Brain (organoid and tissue), 16 donors: ENCODE measurements at places on chromosomes 2 and 18. TPM values are rescaled to one million over a fixed set of nuclear protein-coding genes. Genes with fewer than 3 reads are reported as not detected.

The DLGAP1 gene
- 8.0 TPM for polyA plus RNA-seq

The IFIH1 gene
- 2.9 TPM for polyA plus RNA-seq

The BIN1 gene
- 145 TPM for polyA plus RNA-seq

The PTPRN gene
- 145 TPM for polyA plus RNA-seq

The CTAGE1 gene
- not detected for polyA plus RNA-seq

GRCh38 chr2:236747426-236747825 is 177.8 kb downstream of the ACKR3 start:
- DNase-seq, result no peak

GRCh38 chr2:26701596-26701995 is 9.1 kb downstream of the KCNK3 start:
- DNase-seq, result no peak

DNA sequence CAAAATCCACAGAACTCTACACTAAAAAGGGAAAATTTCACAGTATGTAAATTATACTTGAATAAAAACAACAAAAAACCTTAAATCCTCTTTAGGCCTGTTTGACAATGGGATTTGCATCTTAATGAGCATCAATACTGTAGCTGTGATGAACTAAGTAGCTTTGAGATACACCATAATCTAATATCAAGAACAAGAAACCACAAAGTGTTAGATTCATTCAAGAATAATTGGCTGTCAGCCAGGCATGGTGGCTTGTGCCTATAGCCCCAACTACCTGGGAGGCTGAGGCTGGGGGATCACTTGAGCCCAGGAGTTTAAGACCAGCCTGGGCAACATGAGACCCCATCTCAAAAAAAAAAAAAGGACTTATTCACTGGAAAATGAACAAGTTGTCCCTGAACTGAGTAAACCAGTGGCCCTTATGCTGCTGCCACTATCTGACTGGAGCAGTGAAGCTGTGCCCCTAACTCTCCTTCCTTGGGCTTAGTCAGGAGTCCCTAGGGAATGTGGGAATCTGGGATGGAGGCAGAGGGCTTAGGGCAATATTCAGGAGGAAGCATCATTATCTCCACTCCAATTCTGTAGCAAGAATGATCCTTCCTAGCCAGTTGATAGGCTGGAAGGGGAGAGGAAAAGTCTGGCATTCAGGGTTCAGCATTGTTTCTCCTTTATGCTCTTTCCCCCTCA is 88.5 kb downstream of the PRKCE start:
- DNase-seq, result peak; percentile 52

DNA sequence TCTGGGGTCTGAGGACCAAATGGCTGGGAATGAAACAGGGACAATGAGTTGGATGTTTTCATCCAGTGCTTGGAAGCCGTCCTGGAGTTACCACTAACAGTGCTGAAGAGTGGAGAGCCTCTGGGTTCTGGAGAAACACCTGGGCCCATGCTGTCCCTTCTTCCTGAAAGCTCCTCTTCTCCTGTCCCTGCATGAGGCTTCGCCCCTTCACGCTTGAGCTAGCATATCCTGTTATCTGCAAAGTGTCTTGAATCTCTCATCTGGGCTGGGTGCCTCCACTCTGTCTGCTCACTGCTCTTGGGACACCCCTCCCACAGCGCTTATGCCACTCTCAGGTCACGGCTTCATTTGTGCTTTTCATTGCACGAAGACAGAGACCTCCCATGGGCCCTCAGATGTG is 154.5 kb downstream of the MYCN start:
- DNase-seq, result no peak

DNA sequence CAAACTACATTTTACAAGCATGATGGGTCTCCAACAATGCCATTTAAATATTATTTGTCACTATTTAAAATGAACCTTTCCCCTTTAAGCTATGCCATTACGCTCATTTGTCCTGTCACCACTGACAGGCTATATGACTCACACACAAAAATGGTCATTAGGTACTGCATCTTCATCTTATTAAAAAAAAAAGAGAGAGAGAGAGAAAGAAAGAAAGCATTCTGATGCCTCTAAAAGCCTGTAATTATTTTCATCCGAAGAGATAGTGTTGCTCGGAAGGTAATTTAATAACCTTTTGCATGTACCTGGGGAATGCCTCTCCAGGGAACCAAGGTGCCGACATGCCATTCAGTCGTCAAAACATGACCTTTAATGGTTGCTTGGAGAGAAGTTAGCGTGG is 226.7 kb downstream of the ARHGAP15 start:
- no peak for DNase-seq
